Activated naive CD4-positive, alpha-beta T cell treated with anti-CD3 and anti-CD28 coated beads, Interleukin-2, amount 10 ng/mL, durations not matched to agents 7 days and 5 days (primary cell): ENCODE measurements at places on chromosomes 7 and 10.
A peak's percentile ranks its signal among the peaks of the same experiment; 100 is the strongest.

DNA sequence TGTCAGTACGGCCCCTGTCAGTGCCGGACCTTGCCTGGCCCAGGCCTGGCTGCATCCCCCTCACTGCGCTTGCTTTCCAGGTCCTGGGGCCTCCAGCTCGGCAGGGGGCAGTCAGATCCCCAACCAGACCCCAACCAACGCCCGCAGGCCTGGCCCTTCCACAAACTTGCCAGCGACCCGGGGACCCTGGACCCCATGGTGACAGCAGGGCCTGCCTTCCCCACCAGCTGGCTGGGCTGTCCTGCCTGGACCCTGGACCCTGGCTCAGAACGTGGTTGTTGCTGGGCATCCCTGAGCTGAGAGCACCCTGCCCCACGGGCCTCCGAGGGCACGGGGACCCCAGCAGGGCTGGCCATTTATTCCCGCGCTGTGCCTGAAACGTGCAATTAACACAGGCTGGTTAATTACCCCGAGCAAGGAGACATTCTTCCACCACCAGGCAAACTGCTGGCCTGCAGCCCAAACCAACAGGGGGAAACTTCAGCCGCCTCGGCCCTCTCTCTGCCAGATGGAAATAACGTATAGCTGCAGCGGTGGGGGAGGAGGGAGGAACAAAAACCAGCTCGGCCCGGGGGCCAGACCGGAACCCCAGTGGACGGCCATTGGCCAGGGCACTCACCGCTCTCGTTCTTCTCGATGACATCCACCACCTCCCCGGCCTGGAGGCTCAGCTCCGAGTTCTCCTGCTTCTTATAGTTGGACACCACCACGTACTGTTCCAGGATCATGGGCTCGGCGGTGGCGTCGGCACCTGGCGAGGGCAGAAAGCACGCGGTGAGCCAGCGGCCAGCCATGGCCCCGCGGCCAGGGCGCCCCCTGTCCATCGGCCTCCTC, 167.1 kb downstream of the NEURL1 start:
- peak; percentile 36 for DNase-seq

DNA sequence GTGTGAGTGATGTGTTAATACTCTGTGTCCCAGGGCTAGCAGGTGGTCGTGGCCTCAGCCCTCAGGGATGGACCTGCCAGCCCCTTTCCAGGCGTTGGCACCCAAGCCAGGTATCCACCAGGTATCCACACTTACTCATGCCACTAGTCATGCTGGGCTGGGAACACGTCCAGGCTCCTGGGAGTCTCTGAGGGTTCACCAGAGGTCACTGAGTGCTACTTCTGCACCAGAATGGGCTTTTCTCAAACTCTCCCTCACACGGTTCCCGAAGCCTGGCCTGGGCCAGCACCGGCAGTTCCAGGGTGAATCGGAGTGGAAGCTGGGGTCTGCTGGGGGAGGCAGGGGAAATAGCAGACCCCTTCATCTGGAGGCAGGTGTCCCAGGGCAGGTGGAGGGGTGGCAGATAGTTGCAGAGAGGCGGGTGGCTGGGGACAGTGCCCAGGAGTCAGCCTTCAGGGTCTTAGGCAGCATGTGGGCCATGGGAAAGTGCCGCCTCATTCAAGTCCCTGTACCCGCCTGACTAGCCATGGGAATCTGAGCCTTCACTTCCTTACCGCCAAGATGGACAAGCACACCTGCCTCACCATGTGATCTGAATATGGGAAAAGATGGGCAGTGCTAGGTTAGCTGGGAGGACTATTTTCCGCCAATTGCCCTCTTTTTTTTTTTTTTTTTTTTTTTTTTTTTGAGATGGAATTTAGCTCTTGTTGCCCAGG, 95.5 kb upstream of the GTF2I start:
- no peak for DNase-seq

DNA sequence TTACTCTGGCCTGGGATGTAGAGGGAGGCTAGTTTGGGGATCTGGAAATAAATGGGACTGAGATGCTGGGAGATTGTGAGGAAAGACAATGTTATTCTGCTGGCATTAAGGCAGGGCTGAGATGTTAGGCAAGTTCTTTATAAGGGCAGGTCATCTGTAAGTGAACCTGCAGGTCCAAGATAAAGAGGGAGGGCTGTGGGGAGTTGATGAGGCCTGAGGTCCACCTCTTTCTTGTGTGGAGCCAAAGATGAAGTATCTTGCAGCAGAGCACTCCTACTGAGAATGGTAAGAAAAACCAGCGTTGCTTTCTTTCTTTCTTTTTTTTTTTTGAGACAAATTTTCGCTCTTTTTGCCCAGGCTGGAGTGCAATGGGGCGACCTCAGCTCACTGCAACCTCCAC, 19.1 kb downstream of the CYCS start:
- no peak for DNase-seq

DNA sequence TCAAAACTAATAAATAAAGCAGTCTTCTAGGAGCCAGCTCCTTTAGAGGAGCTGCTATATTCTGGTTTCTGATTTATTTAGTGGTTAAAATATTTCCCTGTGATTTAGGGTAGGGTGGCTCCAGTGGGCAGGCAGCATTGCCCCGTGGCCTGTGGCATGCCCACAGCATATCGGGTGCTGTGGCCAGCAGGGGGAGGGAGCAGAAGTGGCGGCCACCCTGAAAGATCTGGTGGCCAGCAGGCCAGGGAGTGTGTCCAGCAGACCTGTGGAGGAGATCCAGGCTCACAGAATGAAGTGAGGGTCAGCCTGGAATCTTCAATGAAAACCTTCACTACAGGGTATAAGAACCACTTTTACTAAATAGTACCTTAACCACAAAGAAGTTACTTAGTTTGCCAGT, 189.2 kb downstream of the TAX1BP1 start:
- DNase-seq, result no peak

GRCh38 chr7:155490697-155491628, 33.0 kb downstream of the EN2 start:
- peak; percentile 62 for DNase-seq

- no peak for DNase-seq
These were observed 14.5 kb upstream of the CPA1 start for GRCh38 chr7:130365511-130366441.

GRCh38 chr7:129163875-129164544, 19.5 kb downstream of the TSPAN33 start:
- DNase-seq, result no peak

GRCh38 chr10:90920986-90921666, at the start of gene ANKRD1:
ANKRD1 (minus strand) TSS chr10:90921087; CDS start chr10:90921027, 60 bp downstream.
- no peak for DNase-seq

GRCh38 chr10:43041422-43042342, 35.2 kb upstream of the RET start:
- DNase-seq, result no peak

- DNase-seq, result no peak
These were observed 94.2 kb upstream of the NRP1 start for GRCh38 chr10:33428682-33429081.

DNA sequence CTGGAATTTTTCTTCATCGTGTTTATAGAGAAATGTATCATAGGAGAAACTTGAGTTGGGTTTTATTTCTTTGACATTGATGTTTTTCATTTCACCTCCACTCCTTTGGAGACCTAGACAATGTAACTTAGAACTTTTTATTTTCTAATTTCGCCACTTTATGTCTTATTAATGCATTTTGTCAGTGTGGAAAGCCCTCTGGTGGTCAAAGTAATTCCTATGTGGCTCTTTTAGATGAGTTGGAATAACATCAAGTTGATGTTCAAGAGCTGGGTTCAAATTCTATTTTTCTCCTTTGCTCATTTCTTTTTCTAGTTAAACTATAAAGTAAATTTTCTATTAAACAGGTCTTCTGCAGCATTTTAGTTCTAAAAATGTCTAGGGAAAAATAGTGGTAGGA, 478.6 kb downstream of the LRMDA start:
- no peak for DNase-seq

GRCh38 chr10:186911-187310, 51.7 kb downstream of the ZMYND11 start:
- DNase-seq, result no peak

DNA sequence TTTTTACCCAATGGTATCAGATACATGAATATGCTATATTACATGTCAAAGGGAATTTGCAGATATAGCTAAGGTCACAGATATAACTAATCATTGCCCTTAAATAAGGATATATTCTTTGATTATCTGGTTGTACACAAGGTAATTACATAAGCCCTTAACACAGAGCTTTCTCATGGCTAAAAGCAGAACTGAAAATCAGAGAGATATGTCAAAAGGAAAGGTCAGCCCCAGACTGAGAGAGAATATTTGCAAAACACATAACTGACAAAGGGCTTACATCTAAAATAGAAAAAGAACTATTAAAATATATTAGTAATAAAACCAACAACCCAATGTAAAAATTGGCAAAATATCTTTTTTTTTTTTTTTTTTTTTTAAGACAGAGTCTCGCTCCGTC, 1029.5 kb upstream of the LRRN3 start:
- DNase-seq, result no peak

- no peak for DNase-seq
These were observed 23.8 kb upstream of the SLF2 start for GRCh38 chr10:100888957-100889356.

DNA sequence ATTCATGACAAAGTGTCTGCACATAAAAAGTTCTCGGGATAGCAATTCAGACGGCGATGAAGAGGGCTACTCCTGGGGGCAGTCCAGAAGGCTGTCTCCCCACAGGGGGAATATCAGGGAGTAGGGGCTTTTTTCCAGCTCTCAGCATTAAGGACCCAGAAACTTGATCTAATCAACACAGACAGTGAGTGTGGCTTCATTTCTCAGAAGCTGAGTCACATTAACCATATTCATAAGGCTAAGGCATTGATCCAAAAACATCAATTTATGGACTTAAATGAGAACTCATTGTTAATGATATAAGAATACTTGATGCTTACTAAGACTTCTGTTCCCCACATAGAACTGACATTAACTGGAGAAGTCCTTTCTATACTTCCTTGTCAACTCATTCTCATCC, 87.5 kb upstream of the AOAH start:
- DNase-seq, result no peak

GRCh38 chr10:33137356-33138005, 179.5 kb upstream of the ITGB1 start:
- DNase-seq, result no peak

DNA sequence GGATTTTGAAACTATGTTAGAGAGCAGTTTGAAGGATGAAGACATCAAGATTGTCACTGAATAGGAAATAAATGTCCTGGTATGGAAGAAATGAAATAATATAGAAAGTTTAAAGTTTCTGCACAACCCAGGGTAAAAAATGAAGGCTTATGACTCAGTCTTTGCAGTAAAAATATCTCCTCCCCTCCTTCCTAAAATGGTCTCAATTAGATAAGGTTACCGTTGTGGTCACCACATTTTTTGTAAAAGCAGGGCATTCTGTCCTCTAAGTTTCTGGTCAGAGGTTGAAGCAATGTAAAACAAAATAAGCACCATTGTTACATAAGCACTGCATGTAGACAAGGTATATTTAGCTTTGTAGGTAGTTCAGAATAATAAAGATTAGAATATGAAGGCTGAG, 403.5 kb downstream of the SUGCT start:
- DNase-seq, result no peak

- no peak for DNase-seq
These were observed 312.5 kb downstream of the PAXIP1 start for GRCh38 chr7:154690411-154690810.

- DNase-seq, result no peak
These were observed 490.7 kb downstream of the TYW1 start for GRCh38 chr7:67487316-67487715.

DNA sequence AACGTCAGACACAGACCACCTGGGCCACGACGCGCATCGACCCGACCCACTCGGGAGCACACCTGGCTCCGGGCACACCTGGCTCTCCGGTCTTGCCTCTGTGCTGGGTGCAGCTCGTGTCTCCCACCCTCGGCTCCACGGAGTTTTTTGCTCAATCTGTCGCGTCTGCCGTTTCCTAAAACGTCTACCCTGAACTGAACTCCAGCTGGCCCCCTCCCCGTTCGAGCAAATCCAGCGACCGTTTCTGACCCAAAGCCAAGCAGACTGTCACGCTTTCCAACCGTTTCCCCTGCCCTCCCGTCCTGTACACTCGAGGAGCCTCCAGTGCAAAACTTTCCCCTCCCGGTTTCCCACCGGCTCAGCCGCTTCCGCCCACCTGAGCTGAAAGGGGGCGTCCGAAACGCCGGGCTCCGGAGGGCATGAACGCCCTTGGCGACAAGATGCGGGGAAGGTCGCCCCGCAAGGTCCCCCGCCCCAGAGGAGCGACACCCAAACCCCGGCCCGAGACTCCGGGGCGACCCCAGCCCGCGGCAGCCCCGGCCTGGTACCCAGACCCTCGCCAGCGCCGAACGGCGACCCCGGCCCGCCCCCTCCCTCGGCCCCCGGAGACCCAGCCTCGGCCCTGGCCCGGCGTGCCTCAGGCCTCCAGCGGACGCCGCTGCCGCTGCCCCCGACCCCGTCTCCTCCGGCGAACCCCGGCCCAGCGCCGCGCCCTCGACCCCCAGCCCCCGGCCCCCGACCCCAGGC, 557 bp downstream of the CYTH3 start:
- peak; percentile 42 for DNase-seq

- no peak for DNase-seq
These were observed 308.1 kb downstream of the WDR37 start for GRCh38 chr10:1364151-1364910.

- DNase-seq, result no peak
These were observed 75.9 kb downstream of the SH2D4B start for GRCh38 chr10:80613466-80614170.

- no peak for DNase-seq
These were observed 60.0 kb upstream of the ORC5 start for GRCh38 chr7:104267701-104268368.

DNA sequence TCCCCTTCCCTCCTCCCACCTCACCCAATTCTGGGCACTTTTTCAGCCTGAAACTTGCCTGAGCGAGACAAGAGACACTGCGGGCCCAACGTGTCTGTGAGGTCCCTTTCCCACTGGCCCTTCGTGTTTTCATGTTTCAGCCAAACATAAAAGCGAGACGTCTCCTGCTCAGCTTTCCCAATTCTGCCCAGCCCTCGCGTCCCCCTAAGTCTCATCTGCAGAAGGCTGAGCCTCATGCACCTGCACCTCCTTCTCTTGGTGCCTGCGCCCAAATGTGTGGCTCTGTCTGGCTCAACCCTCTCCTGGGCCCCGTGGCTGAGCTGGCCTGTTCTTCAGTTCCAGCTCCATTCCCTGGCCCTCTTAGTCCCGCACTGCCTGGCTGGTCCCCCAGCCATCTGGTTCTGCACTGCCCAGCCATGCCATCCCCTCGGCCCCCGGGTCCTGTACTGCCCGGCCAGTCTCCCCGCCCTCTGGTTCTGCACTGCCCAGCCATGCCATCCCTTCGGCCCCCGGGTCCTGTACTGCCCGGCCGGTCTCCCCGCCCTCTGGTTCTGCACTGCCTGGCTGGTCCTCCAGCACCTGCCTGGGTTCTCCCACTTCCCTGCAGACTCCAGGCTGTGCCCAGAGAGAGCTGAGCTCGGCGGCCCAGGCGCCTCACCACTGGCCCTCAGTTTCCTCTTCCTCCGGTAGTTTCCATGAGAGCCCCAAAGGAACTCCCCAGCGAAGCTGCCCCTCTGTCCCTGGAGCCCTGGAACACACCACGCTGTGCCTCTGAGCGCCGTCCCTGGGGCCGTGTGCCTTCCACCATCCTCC, 224.1 kb downstream of the DNAJB6 start:
- DNase-seq, result peak; percentile 5
